Activated CD4-positive, alpha-beta T cell treated with anti-CD3 and anti-CD28 coated beads for 36 hours (primary cell): ENCODE measurements at places on chromosomes 4 and X.

- no peak for DNase-seq
- H3K27me3 ChIP-seq: peaks cover 9% of the 10 kb centered on the region
- H3K27ac ChIP-seq: no peak within 1 kb of the TSS
- H3K4me1 ChIP-seq: peaks cover 9% of the 10 kb centered on the region
Measured at GRCh38 chr4:16897991-16898827, at the start of gene LDB2. LDB2 (minus strand) TSS chr4:16898645.

DNA sequence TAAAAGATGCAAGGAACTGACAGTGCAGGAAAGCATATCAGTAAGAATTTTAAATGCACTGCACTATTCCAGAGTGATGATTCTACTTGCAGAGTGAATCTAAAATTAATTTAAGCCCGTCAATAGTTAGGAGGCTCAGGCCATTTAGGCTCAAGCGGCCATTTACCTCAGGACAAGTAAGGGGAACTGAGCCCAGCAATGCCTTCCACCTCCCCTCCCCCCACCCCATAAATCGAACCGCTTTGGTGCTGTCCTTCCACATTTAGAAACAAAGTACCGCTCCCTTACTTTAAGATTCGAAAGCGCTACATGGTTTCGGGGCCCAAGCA is 665 bp downstream of the RBM41 start:
- H3K27ac ChIP-seq: no peak overlapping the region
- peaks cover 37% of the 10 kb centered on the region for H3K36me3 ChIP-seq
- no peak for DNase-seq

DNA sequence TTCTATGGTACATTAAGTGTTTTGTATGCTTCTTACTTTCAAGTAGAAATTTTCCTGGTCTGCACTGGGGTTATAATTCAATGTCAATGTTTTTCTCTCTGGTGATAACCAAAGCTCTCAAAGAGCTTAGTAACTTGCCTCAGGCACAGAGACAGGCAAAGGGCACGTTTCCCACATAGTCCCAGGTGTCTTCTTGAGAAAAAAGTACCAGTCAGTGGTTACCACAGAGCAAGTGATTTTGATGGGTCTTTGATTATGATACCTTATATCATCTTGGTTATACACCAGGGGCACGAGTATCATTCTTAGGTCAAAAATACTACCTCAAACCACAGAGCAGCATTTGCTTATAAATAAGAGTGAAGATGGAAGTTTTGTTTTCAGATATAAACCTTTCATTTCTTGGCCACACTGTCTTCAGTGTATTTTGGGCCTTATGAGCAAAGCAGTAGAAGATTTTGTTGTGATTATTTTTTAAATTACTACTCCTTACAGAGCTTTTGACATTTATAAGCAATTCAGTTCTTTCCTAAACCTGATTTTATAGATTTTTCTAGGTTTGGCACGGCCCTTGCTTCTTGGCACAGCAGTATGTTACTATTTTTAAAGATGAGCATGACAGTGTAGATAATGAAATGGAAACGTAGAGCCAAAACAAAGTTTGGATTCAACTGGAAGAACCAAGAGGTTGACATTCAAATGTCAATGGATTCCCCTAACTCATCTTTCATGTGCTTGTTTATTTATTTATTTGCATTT is 85.3 kb upstream of the TLL1 start:
- no peaks in the 10 kb centered on the region for H3K36me3 ChIP-seq
- no peaks in the 10 kb centered on the region for H3K4me1 ChIP-seq
- H3K27me3 ChIP-seq: no peaks in the 10 kb centered on the region
- DNase-seq: no peak
- H3K27ac ChIP-seq: no peak overlapping the region

DNA sequence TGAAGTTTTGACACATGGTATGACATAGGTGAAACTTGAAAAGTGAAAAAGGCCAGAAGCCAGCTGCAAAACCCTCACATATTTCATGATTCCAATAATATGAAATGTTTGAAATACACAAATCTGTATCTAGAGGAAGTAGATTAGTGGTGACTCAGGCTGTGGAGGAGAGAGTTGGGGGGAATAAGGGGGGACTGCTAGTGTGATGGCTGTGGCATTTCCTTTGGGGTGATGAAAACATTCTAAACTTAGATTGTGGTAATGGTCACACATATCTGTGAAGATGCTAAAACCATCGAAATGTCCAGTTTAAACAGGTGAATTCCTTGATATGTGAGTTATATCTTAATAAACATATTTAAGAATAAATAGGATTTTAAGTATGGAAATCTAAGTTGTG is 343.5 kb upstream of the SFRP2 start:
- no peaks in the 10 kb centered on the region for H3K4me1 ChIP-seq
- no peak for DNase-seq
- H3K4me3 ChIP-seq: no peak overlapping the region
- no peak overlapping the region for H3K27ac ChIP-seq
- H3K36me3 ChIP-seq: no peaks in the 10 kb centered on the region

- H3K36me3 ChIP-seq: no peaks in the 10 kb centered on the region
- DNase-seq: peak; percentile 44
- no peak overlapping the region for H3K4me3 ChIP-seq
- no peak overlapping the region for H3K27ac ChIP-seq
Measured at GRCh38 chrX:44245733-44246132, 97.7 kb downstream of the EFHC2 start.

GRCh38 chr4:184744236-184744635 is 10.3 kb upstream of the CENPU start:
- no peak for DNase-seq
- H3K27ac ChIP-seq: no peak overlapping the region
- no peaks in the 10 kb centered on the region for H3K27me3 ChIP-seq
- no peak overlapping the region for H3K4me3 ChIP-seq
- H3K4me1 ChIP-seq: peaks cover 21% of the 10 kb centered on the region

DNA sequence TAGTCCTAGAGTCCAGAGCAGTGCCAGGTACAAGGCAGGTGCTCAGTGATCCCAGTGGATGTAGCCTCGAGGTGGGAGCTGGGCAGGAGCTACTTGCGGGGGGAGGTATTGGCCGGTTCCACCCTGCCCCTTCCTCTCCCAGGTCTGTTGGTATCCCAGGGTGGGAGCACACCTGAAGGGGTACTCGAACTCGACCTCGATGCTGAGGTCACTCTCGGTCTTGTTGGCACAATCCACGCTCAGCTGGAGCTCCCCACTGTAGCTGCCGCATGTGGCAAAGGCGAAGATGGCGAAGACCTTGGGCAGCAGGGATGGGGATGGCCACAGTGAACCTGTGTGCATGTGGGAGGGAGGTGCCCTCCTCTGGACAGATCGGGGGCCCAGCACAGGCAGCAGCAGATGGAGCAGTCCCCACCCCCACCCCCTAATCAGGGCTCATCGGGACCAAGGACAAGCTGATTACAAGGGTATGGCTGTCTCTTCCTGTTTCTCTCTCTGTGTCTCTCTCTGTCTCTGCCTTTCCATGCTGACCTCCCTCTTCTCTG is 2.4 kb downstream of the SYP start:
- no peaks in the 10 kb centered on the region for H3K27me3 ChIP-seq
- H3K36me3 ChIP-seq: no peaks in the 10 kb centered on the region
- H3K4me3 ChIP-seq: peak overlapping the region; percentile 60
- H3K4me1 ChIP-seq: peaks cover 35% of the 10 kb centered on the region

DNA sequence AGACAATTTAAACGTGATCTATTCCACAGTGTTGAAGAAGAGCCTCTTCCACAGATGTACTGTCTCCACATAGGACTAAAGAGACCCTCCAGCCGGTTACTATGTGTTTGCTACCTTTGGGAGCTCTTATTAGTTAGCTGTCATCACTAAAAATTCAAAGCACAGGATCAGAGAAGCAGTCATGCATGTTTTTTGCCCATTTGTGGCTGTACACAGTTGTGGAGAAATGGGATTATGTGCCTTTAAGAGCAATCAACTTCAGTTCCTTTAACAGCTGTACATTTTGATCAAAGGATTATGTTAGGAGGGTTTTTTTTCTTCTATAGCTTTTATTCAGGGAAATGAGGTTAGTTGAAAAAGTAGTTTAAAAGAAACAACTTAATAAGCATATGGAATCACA is 149.0 kb upstream of the SPOCK3 start:
- no peaks in the 10 kb centered on the region for H3K36me3 ChIP-seq
- no peak overlapping the region for H3K27ac ChIP-seq
- DNase-seq: no peak
- H3K4me3 ChIP-seq: no peak overlapping the region
- H3K27me3 ChIP-seq: no peaks in the 10 kb centered on the region

DNA sequence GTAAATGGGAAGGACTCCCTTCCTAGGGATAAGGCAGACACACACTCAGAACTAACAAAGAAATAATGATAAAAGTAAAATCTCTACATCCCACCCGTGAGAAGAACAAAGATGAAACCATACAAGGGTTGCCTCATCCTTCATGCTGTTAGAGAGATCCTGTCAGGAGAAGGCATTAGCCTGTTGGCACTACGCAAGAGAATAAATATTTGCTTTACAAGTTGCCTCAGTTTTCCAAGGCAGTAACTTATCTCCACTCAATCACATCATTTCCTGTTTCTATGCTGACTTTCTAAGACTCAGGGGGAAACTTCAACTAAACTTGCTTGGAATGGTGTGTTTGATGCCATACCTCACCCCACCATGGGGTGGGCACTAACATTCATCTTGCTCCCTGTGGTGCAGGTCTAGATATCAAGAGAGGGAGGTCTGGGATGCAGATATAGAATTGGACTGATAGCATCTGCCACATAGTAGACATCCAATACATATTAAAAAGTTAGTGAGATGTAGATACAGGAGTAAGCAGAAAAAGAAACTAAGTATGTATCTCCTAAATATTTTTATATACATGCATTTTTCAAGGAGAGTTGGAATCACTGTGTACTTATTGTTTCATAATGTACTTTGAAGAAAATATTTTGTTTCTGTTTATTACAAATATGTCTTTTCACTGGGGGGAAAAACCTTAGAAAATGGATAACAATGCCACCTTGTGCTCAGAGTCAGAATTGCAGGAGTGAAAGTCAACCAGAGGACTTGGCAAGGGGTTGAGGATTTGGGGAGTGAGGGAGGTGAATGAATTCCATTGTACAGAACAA is 57.2 kb upstream of the BEX4 start:
- DNase-seq: peak; percentile 22
- no peak overlapping the region for H3K4me3 ChIP-seq
- H3K4me1 ChIP-seq: no peaks in the 10 kb centered on the region
- H3K36me3 ChIP-seq: no peaks in the 10 kb centered on the region

GRCh38 chr4:185920691-185921260 is 108.8 kb upstream of the SORBS2 start:
- H3K4me3 ChIP-seq: no peak overlapping the region
- no peak for DNase-seq

GRCh38 chrX:140572724-140573123 is 67.9 kb upstream of the SOX3 start:
- DNase-seq: peak; percentile 47
- H3K27ac ChIP-seq: no peak overlapping the region
- no peak overlapping the region for H3K4me3 ChIP-seq
- no peaks in the 10 kb centered on the region for H3K36me3 ChIP-seq
- H3K4me1 ChIP-seq: no peaks in the 10 kb centered on the region

GRCh38 chrX:42624524-42624923 is 153.4 kb downstream of the PPP1R2C start:
- no peak overlapping the region for H3K27ac ChIP-seq
- DNase-seq: no peak
- no peaks in the 10 kb centered on the region for H3K36me3 ChIP-seq

- no peak for DNase-seq
- H3K4me1 ChIP-seq: no peaks in the 10 kb centered on the region
- H3K36me3 ChIP-seq: no peaks in the 10 kb centered on the region
- H3K27me3 ChIP-seq: peaks cover 16% of the 10 kb centered on the region
- no peak overlapping the region for H3K27ac ChIP-seq
- H3K4me3 ChIP-seq: no peak overlapping the region
Measured at GRCh38 chr4:110489901-110490508, 14.1 kb downstream of the ENPEP start.

GRCh38 chrX:151984902-151985301 is 10.4 kb upstream of the GABRE start:
- no peak overlapping the region for H3K4me3 ChIP-seq
- DNase-seq: no peak
- no peak overlapping the region for H3K27ac ChIP-seq
- H3K36me3 ChIP-seq: no peaks in the 10 kb centered on the region
- no peaks in the 10 kb centered on the region for H3K4me1 ChIP-seq
- H3K27me3 ChIP-seq: no peaks in the 10 kb centered on the region

DNA sequence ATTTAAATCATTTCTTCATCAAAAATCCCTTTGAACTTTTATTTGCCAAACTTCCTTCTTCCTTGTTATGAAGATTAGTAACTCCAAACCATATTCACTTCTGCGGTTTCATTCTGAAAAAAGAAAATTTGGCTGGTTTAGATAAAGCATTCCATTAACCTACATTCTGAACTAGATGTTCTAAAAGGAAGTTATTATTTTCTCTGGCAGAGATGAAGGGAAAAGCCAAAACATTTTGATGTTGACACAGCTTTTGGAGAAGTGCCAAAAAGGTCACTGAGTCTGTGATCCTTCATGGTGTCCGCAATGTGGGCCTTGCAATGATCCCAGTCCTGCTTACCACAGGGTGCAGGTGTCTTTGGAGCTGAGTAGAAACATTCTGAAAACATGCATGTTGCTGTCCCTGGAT is 36.0 kb downstream of the CXCL8 start:
- no peak overlapping the region for H3K27ac ChIP-seq
- no peak for DNase-seq
- no peaks in the 10 kb centered on the region for H3K4me1 ChIP-seq
- H3K4me3 ChIP-seq: no peak overlapping the region
- no peaks in the 10 kb centered on the region for H3K27me3 ChIP-seq
- H3K36me3 ChIP-seq: no peaks in the 10 kb centered on the region

DNA sequence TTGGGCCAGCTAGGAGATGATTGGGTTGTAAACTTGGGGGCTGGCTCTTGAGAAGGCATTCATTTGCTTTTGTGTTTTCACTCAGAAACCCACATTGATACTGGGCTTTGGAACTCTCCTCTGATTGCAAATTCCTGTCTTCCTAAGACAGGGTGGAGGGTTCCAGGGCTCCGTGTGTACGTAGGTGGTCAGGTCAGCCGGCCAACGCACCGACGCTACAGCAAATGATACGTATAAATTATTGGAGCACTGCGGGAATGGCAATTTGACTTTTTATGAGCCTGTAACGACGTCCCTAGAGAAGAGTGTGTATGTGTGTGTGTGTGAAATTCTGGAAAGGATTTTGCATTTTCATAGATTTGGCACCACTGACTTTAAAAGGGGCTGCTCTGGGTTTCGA is 236.9 kb downstream of the SHOX start:
- no peak for DNase-seq
- no peaks in the 10 kb centered on the region for H3K4me1 ChIP-seq
- no peaks in the 10 kb centered on the region for H3K36me3 ChIP-seq
- H3K27ac ChIP-seq: no peak overlapping the region
- H3K27me3 ChIP-seq: peaks cover 2% of the 10 kb centered on the region

DNA sequence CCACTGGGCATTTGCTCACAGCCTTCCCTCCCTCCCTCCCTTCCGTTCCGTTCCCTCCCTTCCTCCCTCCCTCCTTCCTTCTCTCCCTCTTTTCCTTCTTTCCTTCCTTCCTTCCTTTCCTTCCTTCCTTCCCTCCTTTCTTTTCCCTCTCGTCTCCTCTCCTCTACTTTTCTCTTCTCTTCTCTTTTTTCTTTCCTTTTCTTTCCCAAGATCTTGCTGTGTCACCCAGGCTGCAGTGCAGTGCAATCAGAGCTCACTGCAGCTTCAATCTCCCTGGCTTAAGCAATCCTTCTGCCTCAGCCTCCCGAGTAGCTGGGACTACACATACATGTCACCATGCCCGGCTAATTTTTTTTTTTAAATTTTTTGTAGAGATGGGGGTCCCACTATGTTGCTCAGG is 26.7 kb upstream of the ING2 start:
- no peak overlapping the region for H3K27ac ChIP-seq
- no peaks in the 10 kb centered on the region for H3K36me3 ChIP-seq
- DNase-seq: no peak
- H3K4me1 ChIP-seq: no peaks in the 10 kb centered on the region

GRCh38 chrX:133300591-133300990 is 82.4 kb upstream of the TFDP3 start:
- no peak for DNase-seq
- no peak overlapping the region for H3K4me3 ChIP-seq
- no peak overlapping the region for H3K27ac ChIP-seq
- no peaks in the 10 kb centered on the region for H3K4me1 ChIP-seq
- no peaks in the 10 kb centered on the region for H3K27me3 ChIP-seq
- no peaks in the 10 kb centered on the region for H3K36me3 ChIP-seq
